ENCODE measurements at places on chromosomes 3 and 15.
A peak's percentile ranks its signal among the peaks of the same experiment; 100 is the strongest.

- peak; percentile 69 for DNase-seq
Observed at GRCh38 chr3:127701280-127701911, 28.6 kb downstream of the ABTB1 start.

DNA sequence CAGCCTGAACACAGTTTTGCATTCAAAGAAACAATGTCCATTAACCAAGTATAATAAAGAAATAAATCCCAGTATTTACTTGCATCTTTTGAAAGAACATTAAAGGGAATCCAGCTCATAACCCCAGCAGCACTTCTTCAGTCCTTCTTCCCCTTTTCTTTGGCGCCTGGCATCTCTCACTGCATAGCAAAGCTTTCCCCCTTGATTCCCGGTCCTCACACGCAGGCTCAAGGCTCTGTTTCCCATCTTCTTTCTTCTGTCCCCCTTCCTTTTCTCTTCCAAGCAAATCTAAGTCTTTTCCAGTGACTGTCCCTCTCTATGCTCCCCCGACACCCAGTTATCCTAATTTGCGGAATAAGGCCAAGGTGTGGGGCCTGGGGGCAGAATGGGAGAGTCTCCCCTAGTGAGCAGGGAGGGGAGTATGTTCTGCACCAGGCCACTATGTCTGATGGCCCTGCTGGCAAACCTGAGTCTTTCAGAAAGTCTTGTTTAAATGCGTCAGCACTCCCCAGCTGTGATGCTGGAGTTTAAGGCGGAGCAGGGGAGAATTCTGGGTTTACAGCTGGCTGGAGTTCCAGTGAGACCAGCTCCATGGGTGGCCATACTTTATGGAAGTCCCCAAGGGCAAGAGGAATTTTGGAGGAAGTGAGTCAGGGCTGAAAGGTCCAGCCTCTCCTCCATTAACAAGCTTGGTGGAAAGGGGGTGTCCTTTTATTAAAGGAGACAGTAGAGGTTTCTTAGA is 42.1 kb downstream of the GOLGA6A start:
- DNase-seq, result peak; percentile 76

DNA sequence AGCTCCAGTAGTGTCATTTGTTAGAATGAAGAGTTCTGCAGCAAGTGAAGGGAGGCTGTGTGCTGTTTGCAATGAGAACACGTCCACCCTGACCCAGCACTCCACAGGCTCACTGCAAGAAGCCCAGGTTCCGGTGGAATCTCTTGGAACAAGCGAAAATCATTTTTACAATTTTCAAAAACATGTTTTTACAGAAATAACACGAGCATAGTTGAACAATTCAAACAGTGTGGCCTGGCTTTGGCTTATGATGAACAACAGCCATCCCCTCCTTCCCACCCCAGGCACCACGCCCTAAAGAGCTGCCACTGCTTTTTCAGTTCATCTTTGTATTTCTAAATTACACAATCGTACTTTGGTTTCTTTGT is 59.5 kb upstream of the KY start:
- DNase-seq, result no peak

DNA sequence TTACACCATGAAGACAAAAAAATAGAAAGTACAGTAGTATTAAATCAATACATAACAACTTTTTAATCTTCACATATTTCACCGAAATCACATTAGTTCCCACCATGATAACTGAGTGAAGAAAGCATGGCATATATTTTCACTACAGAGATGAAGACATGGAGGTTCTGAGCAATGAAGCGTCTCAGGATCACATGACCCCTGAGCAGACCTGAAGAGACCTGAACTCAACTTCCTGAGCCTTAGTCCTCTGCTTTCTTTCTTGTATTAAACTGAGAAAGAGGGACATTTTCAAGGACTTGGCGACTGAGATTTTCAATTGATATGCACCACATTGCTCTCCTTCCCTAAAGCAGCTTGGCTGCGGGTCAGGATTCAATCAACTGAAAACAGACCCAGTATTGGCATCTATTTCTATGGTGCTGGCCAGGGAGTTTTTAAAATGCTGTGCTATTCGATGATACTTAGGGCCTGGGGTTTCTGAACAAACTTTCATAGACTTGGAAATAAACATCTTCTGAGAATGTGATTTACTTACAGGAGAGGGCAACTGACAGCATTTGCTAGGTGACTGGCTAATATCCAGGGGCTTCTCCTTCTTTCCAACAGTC is 165.1 kb downstream of the LSAMP start:
- DNase-seq, result no peak

DNA sequence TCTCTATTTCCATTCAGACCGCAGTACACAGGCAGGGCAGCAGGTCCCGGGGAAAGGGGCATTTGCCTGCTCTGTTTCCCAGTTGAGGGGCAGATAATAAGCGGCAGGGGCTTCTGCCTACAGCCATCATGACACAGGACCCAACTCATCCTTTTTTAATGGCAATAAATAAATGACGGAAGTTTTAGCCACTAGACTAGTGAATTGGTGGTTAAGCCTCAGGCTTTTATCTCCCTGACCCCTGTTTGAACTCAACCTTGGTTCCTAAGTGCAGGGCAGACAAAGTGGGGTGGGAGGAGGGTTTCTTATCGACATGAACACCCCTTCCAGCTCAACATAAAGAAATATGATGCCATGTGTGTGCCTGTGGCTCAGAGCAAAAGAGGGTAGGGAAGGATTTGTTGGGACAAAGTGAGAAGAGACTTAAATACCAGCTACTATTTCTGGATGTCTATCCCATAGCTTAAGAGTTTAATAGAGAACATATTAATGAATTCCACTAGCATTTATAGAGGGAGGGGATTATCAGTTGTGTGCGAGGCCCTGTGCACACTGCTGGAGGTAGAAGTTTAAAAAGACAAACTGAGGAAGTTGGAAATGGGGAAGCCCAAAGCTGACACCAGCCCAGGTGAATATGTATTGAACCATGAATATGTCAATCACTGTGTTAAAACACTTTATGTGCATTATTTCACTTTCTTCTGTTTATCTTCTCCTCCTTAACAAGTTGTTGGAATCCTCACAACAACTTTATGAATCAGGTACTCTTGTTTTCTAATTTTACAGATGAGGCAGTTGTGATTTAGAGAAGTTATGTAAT is 939.4 kb downstream of the MCTP2 start:
- no peak for DNase-seq

- no peak for DNase-seq
Observed at GRCh38 chr3:98902351-98902740, 851 bp upstream of the DCBLD2 start.

DNA sequence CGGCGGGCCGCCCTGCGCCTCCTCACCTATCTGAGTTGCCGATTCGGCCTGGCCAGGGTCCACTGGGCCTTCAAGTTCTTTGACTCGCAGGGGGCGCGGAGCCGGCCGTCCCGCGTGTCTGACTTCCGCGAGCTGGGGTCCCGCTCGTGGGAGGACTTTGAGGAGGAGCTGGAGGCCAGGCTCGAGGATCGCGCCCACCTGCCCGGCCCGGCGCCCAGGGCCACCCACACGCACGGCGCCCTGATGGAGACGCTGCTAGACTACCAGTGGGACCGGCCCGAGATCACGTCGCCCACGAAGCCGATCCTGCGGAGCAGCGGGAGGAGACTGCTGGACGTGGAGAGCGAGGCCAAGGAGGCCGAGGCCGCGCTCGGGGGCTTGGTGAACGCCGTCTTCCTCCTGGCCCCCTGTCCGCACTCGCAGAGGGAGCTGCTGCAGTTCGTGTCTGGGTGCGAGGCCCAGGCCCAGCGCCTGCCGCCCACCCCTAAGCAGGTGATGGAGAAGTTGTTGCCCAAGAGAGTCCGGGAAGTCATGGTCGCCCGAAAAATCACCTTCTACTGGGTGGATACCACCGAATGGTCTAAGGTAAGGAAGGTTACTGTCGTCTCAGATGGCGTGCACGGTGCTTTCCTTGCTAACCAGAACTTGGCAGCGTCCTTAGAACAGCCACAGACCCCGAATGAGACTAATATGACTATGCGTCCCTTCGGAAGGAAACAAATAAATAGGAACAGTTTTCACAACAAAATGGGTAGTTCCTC is 567 bp downstream of the TICRR start:
- peak; percentile 10 for DNase-seq

GRCh38 chr3:30554317-30554690 is 52.1 kb upstream of the TGFBR2 start:
- no peak for DNase-seq

DNA sequence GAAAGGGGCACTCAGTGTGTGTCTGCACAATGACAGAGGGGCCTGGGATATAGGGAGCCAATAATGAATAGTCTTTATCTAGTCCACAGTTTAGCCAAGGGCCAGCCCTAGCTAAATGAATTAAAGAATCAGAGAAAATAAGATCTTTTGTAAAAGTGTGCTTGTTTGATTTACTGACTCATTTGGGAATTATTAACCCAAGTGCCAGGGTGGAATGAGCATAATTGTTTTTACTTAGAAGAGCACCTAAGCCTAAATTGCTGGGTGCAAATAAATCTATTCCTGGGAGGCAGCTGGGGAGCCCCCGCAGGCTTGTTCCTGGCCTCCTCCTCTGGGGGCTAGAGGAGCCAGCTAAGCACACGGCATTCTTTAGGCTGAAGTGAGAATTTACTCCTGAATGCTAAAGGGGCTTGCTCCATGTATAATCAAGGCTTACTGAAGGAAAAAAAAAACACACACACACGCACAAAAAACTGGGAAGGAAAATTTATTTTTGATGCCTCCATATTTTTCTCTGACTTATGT is 405.3 kb upstream of the SUCLG2 start:
- no peak for DNase-seq

DNA sequence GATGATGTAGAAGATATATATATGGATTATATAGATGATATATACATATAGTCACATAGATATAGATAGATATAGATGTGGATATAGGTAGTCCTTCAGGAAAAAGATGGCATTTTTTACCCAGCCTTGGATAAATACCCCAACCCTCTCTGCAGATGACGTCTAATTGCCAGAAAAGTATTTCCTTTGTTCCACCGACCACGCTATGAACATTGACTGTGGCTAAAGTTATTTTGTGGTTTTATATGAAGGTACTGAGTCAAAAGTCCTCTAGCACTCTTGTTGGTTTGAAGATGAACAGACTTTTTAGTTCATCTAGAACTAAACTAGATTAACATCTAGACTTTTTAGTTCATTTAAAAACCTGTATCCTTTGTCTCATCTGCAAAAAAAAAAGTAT is 207.7 kb downstream of the PLOD2 start:
- DNase-seq, result no peak

DNA sequence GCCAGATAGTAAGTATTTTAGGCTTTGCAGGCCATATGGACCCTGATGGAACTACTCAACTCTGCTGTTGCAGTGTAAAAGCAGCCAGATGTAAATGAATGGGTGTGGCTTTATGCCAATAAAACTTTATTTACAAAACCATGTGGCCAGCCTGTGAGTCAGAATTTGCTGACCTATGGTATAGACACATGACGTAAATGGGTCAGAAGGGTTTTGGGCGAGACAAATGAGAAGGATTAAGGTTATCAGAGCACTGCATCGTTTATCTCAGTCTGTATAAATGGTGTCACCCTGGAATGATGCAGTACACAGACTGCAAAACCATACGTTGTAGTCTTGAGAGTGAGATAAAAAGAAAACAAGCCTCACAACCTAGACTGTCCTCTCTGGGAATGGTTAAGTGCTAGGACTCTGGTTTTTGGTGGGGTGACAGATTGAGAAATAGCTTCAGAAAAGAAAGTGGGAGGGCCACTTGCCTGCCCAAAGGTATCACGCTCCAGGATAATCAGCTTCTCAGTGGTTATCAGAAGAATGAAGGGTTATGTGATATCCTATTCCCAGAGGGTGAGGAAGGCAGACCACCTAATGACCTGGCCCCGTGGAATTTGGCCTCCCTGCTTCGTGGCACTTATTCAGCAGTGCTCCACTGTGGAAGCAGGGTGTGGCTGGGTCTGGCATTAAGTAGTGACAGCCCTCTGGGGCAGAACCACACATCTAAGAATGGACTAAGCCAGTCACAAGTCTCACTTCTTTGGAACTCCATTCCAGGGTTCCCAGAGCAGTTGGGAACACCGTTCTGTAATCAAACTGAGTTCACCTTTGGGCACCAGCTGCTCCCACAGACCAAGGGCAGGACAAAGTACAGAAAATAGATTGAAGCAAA is 46.1 kb downstream of the ABHD5 start:
- DNase-seq, result no peak

GRCh38 chr3:37375184-37376127 is 201.1 kb upstream of the LRRFIP2 start:
- no peak for DNase-seq

DNA sequence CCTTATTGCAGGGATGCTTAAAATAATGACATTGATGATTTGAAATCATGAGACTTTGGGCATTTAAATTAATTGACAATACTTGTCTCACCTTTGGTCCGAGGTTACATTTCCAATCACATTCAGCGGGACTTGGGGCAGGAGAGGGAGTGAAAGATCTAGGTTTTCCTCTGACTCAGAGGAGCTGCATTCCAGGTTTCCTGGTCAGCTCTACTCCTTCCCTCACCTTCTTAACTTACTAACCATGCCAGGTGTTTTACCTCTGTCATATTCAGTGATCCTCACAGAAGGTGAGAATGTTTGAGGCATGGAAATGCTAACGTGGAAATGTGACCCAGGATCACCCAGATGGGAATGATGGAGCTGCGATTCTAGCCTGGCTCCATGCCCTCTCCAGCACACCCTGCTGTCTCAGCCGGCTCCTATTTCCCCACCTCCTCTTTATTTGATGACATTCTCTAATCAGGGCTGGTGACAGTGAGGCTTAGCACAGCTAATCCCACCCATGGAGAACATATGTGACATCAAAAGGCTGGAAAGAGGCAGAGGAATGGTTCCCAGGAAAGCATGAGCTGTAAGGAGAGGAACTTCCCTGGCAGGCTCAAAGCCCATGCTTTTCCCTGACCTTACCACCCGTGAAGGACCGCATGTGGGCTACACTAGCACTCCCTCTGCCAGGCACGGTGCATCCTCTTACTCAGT is 38.7 kb downstream of the THSD4 start:
- no peak for DNase-seq
